ENCODE measurements at places on chromosomes 12 and 14.

GRCh38 chr14:67514650-67515385 lies 18.3 kb upstream of the PLEKHH1 start:
- peak; percentile 18 for DNase-seq

- no peak for DNase-seq
Measured at GRCh38 chr12:98799146-98799810, 154.2 kb downstream of the APAF1 start.

GRCh38 chr14:84253326-84253725 lies 1276.6 kb upstream of the FLRT2 start:
- no peak for DNase-seq

DNA sequence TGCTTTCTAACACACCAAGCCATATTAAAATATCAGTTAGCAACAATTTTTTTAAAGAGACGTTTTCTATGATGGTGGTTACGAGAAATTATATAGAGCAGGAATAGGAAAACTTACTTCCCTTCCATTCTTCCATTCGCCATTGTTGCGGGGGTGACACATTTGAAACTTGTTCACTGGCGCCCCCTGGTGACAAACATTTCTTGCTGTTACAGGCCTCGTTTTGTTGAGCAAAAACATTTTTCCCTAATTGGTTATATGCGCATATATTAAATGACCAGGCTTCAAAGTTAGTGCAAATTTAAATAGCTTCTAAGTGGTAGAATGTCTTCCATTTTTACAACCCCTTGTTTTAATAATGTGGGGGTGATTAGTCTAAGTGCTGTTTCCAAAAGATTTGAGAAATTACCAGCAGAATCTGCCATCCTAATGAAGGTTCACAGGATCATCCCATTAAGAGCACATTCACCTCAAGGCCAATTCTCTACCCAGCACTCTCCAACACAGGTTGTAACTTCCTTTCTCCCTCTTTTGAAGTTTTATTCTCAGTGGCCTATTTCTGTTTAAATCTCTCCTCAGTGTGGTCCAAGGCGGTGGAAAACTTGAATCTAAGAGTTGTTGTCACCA lies 1124.7 kb downstream of the FLRT2 start:
- DNase-seq = peak; percentile 25

DNA sequence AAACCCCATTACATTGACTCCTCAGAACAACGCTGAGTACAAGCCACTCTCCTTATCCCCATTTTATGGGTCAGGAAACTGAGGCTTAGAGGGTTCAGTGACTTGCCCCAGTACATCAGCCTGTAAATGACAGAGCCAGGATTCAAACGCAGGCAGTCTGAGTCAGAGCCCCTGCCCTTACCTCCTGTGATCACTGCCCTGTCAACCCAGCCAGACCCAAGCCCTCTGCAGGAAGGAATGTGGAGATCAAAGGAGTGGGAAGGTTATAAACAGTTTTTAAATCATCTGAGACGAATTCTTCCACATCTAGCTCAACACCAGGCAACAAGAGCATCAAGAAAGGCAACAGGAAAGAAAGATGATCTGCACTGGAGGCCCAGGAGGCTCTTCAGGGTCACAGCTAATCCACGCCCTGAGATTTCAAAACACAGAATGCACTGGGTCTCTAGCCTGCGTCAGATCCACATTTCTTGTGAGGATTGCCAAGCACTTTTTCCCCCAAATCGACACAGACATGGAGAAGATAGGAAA lies 38.5 kb downstream of the SPTB start:
- no peak for DNase-seq

DNA sequence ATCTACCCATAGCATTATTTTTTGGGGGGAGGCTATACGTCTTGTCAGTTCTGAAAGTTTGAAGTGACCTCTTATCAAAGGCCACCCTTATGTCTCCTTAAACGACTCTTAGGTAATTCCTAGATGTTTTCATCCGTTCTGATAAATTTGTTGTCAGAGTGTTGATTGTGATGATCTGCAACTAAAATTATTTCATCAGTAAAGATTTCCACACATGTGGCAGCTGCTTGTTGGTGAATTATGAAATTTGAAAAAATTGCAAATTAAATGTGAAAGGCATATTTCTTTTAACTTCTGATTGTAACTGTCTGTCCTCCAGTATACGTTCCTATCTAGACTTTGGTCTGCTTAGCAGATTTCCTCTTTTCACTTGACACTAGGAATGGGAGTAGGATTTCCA lies 1.4 kb downstream of the ADIPOR2 start:
- no peak for DNase-seq

- no peak for DNase-seq
Measured at GRCh38 chr14:35878272-35879150, 52.4 kb downstream of the BRMS1L start.

DNA sequence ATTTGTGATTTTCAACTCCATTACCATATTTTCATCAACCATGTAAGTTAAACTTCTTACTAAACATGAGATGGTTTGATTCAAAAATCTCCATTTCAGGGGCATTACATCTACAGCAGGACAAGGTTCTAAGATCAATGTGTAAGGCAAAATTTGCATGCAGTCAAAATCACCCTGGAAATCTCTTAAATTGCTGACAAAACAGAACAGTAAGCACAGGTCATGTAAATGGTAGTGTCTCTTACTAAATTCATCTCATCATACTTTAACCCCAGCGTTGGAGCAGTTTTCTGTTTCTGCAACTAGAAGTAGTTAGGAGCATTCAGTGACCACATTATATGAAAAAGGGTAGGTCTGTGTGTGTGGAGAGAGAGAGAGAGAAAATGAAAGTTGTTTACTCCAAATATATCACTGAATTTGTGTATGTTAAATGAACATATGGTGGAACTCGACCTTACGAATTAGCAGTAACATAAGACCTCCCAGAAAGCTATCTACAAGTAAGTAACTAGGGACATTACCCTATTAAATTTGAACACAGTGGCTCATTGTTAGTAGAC lies 227.5 kb downstream of the SSPN start:
- DNase-seq = no peak

DNA sequence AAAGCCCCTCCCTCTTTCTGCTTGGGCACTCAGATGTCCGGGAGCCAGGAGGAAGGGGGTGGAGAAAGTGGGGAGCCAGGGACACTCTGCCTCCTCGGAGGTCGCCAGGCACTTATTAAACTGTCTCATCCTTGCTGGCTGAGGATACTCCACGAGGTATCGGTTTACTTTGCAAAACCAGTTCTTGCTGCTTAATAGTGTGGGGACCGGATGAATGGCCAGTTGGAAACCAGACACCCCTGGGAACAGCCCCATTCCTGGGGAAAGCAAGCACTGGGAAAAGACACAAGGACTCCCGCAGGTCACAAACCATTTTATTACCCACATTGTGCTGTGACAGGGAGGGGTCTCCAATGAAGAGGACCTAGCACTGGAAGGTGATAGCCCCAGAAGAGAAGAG lies 34.2 kb downstream of the CCDC88C start:
- DNase-seq = no peak

GRCh38 chr14:50887476-50887875 lies 15.6 kb downstream of the ABHD12B start:
- DNase-seq = no peak

DNA sequence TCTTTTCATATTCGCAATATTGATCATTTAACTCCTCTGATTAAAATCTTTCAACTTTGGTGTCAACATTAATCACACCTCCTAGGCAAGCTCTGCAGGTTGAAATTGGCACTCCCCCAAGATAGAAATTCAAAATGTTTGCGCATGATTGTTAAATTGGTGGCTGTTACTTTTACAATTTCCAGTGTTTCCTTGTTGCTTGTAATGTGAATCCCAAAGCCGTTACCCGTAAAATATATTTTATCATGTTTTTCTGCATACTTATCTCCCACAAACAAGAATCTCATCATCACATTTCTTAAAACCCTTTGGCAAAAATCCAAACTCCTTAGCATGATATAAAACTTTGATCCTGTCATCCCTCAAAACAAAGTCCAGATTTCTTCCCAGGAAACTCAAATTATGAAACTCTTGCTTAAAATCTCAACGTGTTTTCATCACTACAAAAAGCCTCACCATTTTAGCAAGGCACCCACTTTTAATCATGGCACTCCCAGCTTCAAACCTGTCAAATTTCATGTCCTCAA lies 14.7 kb downstream of the RTL1 start:
- no peak for DNase-seq

DNA sequence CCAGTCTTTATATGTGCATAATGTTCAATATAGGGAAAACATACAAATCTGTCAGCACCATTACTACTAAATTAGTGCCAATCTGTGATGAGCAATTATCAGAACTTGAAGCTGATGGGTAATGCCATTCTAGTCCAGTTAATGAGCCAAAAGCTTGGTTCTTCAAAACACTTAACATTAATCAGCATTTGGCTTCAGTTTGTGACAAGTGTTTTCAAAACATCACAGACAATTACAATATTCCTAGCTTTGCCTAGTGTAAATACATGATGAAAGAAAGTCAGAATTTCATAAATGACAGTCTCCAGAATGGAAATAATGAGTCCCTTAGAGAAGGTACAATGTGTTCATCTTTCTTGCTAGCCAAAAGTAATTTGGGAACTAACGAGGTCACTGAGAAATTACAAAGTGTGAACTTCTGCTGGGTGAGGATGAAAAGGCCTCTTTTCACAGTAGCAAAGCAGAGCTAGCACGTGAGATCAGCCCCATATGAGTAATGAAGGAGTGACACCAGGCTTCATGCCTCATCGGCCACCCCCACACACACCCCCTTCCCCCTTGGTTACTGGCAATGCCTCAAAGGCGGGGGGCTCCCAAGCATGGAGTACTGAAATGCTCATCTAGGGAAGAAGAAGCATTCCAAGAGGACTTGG lies 180.6 kb upstream of the EEA1 start:
- no peak for DNase-seq

- DNase-seq = no peak
Measured at GRCh38 chr12:51202718-51203117, 15.1 kb downstream of the POU6F1 start.

DNA sequence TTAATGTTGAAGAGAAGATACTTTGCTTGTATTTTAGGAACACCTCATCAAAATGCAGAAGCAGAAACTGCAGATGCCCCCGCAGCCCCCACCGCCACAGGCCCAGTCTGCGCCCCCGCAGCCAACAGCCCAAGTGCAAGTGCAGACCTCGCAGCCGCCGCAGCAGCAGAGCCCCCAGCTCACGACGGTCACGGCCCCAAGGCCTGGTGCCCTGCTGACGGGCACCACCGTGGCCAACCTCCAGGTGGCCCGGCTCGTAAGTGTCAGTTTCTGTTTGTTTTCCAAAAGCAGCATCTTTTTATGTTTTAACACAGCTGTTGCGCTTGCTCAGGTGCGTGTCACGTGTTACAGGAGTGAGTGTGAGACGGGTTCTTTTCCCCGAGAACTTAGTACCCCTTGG lies 79.5 kb downstream of the DDX51 start:
- no peak for DNase-seq

DNA sequence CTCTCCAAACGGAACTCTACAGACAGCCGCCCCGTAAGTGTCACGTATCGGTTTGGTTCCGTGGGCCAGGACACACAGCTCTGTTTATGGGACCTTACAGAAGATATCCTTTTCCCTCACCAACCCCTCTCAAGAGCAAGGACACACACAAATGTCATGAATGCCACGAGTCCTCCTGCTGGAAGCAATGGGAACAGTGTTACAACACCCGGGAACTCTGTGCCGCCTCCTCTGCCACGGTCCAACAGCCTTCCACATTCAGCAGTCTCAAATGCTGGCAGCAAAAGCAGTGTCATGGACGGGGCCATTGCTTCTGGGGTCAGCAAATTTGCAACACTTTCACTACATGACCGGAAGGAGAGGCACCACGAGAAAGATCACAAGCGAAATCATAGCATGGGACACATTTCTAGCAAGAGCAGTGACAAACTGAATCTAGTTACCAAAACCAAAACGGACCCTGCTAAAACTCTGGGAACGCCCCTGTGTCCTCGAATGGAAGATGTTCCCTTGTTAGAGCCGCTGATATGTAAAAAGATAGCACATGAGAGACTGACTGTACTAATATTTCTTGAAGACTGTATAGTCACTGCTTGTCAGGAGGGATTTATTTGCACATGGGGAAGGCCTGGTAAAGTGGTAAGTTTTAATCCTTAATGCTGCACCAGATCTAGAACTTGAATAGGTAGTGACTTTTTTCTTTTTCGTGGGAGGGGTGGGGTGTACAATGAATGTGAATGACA lies 69.7 kb downstream of the WDR20 start:
- DNase-seq = no peak

DNA sequence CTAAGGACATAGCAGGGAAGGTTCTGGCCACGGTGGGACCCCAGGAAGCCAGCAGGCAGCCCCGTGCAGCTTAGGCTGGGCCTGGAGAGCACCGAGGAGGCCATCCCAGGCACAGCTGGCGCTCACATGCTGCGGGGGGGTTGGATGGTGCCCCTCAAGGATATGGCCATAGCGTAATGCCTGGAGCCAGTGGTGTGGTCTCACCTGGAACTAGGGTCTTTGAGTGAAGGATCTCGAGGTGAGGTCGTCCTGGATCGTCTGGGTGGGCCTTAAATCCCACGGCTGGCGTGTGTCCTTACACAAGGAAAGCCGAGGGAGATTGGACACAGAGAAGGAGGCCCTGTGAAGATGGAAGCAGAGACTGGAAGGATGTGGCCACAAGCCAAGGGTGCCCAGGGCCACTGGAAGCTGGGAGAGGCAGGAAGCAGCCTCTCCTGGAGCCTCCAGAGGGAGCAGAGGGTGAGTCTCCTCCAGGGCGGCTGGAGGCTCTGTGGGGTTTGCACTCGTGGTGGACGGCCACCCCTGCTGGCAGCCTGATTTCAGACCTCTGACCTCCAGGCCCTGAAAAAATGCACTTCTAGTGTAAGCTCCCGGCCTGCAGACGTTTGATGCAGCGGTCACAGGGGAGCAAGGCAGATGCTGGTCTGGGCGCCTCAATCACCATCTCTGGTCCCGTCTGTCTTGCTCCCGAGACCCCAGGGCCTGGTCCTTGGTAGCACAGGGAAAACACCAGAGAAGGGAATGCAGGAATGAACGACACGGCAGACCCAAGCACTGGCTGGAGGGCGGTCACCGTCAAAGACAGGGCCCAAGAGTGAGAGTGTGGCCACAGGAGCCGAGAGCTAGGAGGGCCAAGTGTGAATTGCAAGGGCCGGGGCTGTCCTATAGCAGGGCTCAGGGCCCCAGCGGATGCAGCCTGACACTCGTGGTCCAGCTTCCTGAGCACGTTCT lies 218.6 kb downstream of the KIF26A start:
- DNase-seq = no peak

DNA sequence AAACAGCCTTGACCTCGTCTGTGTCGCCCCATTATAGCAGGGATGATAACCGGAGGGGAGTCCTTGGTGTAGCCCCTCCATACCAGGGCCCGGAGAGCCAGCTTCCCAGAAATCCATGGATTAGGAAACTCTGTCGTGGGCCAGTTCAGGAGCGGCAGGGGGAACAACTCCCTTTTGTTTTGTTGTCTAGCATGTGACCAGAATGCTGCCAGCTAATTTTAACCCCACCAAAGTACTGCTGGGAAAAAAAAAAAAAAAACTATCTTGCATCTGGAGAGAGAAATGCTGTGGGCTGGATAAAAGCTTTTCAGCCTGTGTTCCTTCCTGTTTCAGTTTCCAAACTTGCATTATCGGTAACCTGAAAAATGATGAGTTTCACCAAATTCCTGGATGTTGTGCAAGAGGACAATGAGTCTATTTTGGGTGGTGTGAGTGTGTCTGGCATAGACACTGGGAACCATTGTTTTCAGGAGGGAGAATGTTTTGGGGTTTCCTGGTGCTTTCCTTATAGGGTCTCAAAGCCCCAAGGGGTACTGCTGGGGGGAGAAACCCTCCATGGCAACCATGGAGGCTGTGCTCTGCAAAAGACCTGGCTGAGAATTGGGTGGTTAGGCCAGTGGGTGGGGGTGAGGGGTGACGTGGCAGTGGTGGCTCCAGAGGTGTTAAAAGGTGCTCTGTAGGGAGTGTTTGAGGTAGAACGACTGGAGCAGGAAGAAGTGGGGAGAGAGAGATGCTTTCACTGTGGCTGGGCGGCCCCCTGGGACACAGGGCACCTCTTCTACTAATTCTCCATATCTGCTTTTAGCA lies 14.9 kb upstream of the IRF2BPL start:
- no peak for DNase-seq

Measured in stimulated activated CD8-positive, alpha-beta memory T cell treated with anti-CD3 and anti-CD28 coated beads, Interleukin-2, amount 100 ng/mL, for 48 hours (primary cell).